ENCODE measurements at places on chromosomes 2 and 18.

GRCh38 chr2:102114290-102114721 lies 28.2 kb upstream of the IL1R1 start:
- H3K27ac ChIP-seq = no peak overlapping the region
- no peaks in the 10 kb centered on the region for H3K36me3 ChIP-seq
- peaks cover 18% of the 10 kb centered on the region for H3K4me1 ChIP-seq
- no peak overlapping the region for H3K4me3 ChIP-seq
- no peak for DNase-seq
- no peaks in the 10 kb centered on the region for H3K27me3 ChIP-seq

GRCh38 chr2:196054631-196055030 lies 14.0 kb downstream of the DNAH7 start:
- H3K36me3 ChIP-seq = no peaks in the 10 kb centered on the region
- H3K4me3 ChIP-seq = no peak overlapping the region
- H3K27ac ChIP-seq = no peak overlapping the region
- no peaks in the 10 kb centered on the region for H3K4me1 ChIP-seq
- H3K27me3 ChIP-seq = no peaks in the 10 kb centered on the region

DNA sequence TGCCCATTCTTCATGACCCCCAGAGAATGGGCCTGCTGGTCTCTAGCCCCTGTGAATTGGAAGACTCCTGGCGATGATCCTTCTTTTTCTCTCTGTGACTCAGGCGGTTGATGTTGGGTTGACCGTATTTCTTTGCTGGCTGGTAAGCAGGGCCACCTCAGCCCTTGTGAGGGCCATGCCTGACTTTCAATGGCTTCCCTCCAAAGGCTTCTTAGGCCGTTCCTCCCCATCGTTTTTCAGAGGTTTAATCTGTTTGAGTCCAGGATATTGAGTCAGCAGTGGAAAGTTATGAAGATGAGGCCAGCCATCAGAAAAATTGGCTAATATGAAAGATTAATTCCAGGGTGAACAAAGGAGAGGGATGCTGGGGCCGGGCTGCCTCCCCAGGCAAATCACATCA lies 13.6 kb downstream of the HPCAL1 start:
- DNase-seq = no peak
- peaks cover 10% of the 10 kb centered on the region for H3K4me1 ChIP-seq
- no peak overlapping the region for H3K27ac ChIP-seq
- no peaks in the 10 kb centered on the region for H3K27me3 ChIP-seq
- no peaks in the 10 kb centered on the region for H3K36me3 ChIP-seq

DNA sequence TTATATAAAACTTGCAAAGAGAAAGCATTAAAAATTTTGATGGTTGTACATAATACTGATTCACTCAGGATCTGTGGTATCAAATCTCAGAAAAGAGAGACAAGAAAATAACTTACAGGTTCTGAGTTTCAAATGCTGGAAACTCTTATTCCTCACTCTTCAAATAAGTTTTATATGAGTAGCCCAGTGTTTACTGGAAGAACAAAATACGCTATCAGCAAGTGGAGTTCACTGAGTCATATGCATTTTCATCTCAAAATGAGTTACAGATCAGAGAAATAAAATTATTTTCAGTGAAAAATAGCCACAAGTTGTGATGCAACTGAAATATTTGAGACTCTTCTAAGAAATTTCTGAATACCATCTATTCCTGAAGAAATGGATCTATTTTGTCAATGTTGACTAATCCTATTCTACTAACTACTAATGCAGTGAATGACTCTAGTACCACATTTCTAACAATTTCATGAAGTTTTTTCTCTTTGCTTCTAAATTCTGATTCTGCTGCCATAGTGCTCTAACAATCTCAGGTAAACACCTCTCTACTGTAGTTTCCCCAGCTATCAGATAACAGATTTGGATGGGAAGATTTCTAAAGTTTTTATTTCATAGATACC lies 391.7 kb downstream of the ZEB2 start:
- no peak overlapping the region for H3K4me3 ChIP-seq
- H3K27me3 ChIP-seq = no peaks in the 10 kb centered on the region
- no peaks in the 10 kb centered on the region for H3K4me1 ChIP-seq
- DNase-seq = no peak
- H3K27ac ChIP-seq = no peak overlapping the region
- H3K36me3 ChIP-seq = no peaks in the 10 kb centered on the region

DNA sequence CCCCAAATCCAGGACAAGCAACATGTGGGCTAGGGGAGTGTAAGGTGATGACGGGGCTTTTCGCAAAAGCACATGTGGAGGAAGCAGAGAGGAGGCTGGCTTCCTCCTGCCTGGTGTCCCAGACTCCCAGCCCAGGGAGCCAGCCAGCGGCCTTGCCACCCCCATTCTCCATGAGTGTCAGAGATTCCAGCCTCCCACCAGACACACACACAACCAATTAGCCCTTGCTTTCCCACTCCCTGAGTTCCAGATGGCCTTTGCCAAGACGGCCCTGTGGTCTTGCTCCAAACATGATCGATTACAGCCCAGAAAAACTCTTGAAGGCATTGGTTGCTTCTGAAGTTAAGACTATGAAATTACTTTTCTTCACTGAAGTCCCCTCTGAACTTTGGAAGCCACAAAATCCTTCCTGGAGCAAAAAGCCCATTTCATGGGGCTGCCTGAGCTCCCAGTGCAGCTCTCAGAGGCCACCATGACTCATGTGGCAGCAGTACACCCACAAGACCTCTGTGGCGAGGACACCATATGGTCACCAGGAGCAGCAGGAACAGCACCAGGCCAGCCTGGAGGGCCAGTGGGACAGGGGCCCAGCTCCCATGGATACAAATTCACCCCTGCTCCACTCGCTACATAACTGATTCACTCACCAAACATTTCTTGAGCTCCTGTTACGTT lies 69.1 kb upstream of the PID1 start:
- H3K36me3 ChIP-seq = no peaks in the 10 kb centered on the region
- H3K27ac ChIP-seq = no peak overlapping the region
- DNase-seq = no peak

GRCh38 chr2:33298233-33298632 lies 178.2 kb upstream of the RASGRP3 start:
- no peak for DNase-seq
- H3K36me3 ChIP-seq = peaks cover 28% of the 10 kb centered on the region
- H3K27me3 ChIP-seq = no peaks in the 10 kb centered on the region
- peak overlapping the region; percentile 54 for H3K27ac ChIP-seq
- H3K4me3 ChIP-seq = no peak overlapping the region
- H3K4me1 ChIP-seq = peaks cover 28% of the 10 kb centered on the region

DNA sequence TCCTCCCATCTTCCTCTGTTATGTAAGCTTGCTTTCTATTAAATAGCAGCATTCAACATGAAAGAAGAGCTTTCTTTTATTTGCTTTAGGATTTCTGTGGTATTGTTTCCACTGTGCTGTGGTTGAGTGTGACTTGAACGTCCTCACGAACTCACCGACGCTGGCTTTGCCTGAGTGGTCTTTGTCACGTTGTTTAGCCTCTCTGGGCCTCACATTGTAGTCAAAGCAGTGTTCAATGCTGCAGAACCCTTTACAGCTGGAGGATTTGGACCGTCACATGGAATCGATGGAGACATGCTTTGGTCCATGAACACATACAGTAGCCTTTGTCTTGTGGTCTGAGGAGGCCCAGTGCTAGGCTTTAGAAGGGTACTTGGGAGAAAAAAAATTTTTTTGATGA lies 66.3 kb downstream of the TANC1 start:
- peak overlapping the region; percentile 89 for H3K27ac ChIP-seq
- no peak overlapping the region for H3K4me3 ChIP-seq
- no peaks in the 10 kb centered on the region for H3K36me3 ChIP-seq
- DNase-seq = no peak

DNA sequence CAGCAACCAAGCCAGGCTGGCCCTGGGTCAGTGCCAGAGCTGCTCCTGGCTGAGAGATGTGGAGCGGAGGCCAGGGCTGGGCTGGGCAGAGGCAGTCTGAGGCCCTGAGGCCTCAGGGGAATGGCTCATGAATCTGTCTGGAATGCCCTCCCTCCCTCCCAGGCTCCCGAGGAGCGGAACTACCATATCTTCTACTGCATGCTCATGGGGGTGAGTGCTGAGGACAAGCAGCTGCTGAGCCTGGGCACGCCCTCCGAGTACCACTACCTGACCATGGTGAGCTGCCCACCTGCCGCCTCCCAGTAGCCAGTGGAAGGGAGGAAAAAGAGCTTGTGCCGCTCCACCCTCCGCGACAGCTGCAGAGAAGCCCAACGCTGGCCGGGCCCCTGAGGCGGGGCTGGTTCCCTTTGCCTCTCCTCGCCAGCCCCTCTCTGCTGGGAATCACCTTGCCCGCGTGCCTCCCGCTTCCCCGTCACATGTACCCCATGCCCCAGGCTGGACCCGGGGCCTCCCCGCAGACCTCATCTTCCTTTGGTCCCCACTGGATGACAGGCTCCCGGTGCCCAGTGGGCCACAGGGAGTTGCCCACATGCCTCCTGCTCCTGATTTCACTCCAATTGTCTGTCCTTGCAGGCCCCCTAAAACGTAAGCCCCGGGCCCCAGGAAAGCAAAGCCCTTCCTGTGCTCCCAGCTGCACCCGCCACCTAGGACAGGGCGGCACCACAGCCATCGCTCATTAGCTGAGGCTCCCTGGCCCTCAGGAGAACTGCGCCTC lies 41.1 kb downstream of the MYO7B start:
- no peaks in the 10 kb centered on the region for H3K27me3 ChIP-seq
- peak overlapping the region; percentile 17 for H3K4me3 ChIP-seq
- H3K36me3 ChIP-seq = no peaks in the 10 kb centered on the region
- peaks cover 16% of the 10 kb centered on the region for H3K4me1 ChIP-seq

GRCh38 chr2:181241797-181242196 lies 215.4 kb upstream of the ITGA4 start:
- no peak for DNase-seq
- H3K27ac ChIP-seq = no peak overlapping the region
- peaks cover under 1% of the 10 kb centered on the region for H3K27me3 ChIP-seq
- H3K4me1 ChIP-seq = no peaks in the 10 kb centered on the region

DNA sequence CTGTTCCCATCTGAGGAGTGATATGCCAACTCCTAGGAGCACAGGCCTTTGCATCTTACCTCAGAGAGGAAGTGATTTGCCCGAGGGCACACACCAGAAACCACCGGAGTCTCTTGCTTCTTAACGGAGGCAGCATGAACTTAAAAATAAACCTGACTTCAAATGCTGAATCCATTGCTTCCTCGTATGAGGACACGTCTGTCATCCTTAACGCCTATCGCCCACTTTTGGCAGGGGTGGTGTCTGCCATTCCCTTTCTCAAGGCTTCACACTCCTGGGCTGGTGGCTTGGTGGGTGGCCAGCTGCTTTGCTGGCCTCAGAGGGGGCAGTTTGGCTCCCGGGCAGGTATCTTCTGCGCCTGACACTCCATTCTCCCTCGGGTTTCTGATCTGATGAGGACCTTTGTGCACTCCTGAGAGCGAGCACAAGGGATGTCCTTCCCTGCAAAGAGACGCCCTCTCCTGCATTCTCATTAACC lies 1.1 kb upstream of the PREB start:
- peaks cover 23% of the 10 kb centered on the region for H3K36me3 ChIP-seq
- H3K4me1 ChIP-seq = peaks cover 23% of the 10 kb centered on the region
- H3K27me3 ChIP-seq = no peaks in the 10 kb centered on the region
- DNase-seq = no peak

DNA sequence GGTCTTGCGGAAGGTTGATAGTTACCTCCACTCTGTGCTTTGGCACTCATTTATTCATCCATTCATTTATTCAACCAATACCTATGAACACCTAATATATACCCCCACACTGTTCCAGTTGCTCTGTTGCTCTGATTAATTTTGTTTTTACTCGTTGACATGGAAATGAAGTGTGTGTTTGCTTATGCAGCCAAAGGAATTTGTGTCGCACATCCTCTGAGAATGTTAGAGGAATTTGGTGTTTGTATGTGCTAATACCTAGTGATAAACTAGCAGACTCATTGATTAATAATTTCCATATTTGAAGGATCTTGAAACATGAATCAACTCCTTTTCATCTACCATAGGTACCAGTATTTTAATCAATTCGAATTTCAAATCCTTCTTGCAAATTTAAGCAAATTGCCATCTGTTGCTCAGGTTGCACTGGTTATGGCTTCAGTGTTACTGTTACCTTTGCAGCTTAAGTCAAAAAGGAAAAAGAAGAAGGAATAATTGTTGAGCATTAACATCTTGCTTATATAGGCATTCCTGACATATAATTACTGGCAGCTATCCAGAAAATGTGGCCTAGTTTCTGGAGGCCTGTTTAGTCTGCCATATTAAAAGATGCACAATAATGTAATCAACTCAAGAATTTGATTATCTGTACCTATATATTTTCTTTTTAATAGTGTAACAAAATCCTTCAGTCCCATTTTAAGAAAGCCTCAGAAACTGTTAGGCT lies 25.7 kb upstream of the CRIM1 start:
- H3K27ac ChIP-seq = no peak overlapping the region
- H3K36me3 ChIP-seq = no peaks in the 10 kb centered on the region
- no peaks in the 10 kb centered on the region for H3K4me1 ChIP-seq
- H3K4me3 ChIP-seq = no peak overlapping the region

GRCh38 chr18:79117385-79117784 lies 48.2 kb downstream of the ATP9B start:
- peaks cover 4% of the 10 kb centered on the region for H3K4me1 ChIP-seq
- H3K27ac ChIP-seq = no peak overlapping the region
- H3K4me3 ChIP-seq = no peak overlapping the region
- H3K36me3 ChIP-seq = peaks cover 17% of the 10 kb centered on the region

DNA sequence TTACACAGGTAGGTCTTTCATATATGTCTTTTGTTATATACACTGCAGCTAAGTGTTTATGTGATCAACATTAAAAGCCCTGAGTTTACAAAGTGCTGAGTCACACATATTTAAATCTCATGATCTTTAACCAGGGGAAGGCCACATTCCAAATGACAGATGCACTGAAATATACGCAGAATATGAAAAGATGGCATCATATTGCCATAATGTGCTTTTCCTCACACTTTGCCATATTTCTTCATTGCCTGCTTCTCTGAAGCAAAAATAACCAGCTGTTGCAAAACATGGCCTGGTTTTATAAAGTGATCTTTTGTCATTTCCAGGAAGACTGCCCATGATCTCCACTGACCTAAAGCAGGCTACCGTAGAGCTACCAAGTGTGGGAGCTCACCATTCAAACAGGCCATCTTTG lies 93.5 kb upstream of the MAPRE2 start:
- H3K4me3 ChIP-seq = no peak overlapping the region
- H3K27ac ChIP-seq = no peak overlapping the region
- no peaks in the 10 kb centered on the region for H3K27me3 ChIP-seq
- DNase-seq = no peak
- H3K36me3 ChIP-seq = no peaks in the 10 kb centered on the region
- peaks cover 9% of the 10 kb centered on the region for H3K4me1 ChIP-seq

GRCh38 chr2:144580521-144581161 lies 60.7 kb upstream of the ZEB2 start:
- H3K4me3 ChIP-seq = no peak overlapping the region
- H3K27ac ChIP-seq = no peak overlapping the region
- no peak for DNase-seq
- H3K4me1 ChIP-seq = peaks cover 9% of the 10 kb centered on the region
- H3K27me3 ChIP-seq = no peaks in the 10 kb centered on the region
- H3K36me3 ChIP-seq = no peaks in the 10 kb centered on the region
